Esophagus muscularis mucosa (tissue), 4 donors: ENCODE measurements at places on chromosomes 5 and 9. TPM values are rescaled to one million over a fixed set of nuclear protein-coding genes. Genes with fewer than 3 reads are reported as not detected.

DNA sequence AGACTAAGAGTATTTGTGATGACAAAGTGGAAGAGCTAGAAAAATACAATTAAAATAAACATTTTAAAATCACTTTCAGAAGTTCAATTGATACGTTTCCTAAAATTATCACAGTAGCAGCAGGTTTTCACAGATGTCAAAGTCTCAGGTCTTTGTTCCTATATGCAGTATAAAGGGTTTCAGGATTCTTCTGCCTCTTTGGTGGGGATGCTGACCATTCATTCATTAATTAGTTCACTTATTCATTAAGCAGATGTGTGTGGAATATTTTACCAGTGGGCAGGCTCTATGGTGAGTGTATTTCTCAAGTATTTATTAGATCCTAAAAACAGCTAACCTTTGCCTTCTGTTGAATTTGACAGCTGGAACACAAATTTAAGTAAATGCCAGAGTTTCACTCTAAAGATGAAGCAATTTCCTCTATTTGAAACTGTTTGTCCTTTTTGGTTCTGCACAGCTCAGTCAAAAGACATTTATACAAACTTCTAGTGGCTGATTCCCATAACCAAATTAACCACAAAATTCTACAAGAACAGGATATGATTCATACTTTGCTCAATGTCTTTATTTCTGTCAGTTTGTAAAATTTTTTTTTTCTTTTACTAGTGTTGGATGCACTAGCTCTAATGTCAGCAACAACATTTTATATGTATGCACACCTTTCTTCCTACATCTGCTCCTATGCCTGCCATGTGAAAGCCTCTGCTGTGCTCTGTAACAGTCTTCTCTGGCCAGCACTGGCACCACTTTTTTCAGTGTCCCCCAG lies 75.9 kb upstream of the PRR16 start:
- no peaks in the 10 kb centered on the region for H3K36me3 ChIP-seq
- DNase-seq: no peak
- H3K27me3 ChIP-seq: no peaks in the 10 kb centered on the region
- H3K27ac ChIP-seq: peak overlapping the region; percentile 18
- H3K4me3 ChIP-seq: no peak overlapping the region
- peaks cover 15% of the 10 kb centered on the region for H3K4me1 ChIP-seq

DNA sequence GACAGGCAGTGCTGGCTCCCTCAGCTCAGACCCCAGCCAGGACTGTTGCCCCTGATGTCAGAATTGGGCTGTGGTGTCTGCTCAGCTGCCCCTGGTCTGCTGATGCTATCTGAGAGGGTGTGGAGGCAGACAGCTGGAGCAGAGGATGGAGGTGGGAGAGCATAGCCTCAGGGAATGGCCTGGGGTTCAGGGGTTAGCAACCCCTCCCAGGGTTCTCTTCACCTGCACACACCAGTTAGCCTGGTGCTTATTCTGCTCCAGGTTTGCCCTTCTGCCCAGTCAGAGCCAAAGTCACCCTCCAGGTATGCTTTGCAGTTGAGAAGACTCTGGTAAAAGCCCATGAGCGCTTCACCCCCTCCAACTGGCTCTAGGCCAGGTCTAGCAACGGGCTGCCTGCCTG lies 109.8 kb downstream of the SAXO1 start:
- peak; percentile 57 for DNase-seq
- H3K4me1 ChIP-seq: peaks cover 32% of the 10 kb centered on the region
- H3K36me3 ChIP-seq: no peaks in the 10 kb centered on the region
- no peak overlapping the region for H3K4me3 ChIP-seq

DNA sequence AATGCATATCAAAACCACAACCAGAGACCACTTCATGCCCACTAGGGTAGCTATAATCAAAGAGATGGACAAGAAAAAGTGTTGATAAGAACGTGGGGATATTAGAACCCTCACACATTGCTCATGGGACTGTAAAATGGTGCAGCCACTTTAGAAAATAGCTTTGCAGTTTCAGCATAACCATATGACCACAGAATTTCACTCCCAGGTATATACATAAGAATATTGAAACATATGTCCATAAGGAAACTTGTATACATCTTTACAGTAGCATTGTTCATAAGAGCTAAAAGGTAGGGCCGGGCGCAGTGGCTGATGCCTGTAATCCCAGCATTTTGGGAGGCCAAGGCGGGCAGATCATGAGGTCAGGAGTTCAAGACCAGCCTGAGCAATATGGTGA lies 56.4 kb downstream of the S1PR3 start:
- no peaks in the 10 kb centered on the region for H3K27me3 ChIP-seq
- H3K4me1 ChIP-seq: peaks cover 7% of the 10 kb centered on the region
- H3K27ac ChIP-seq: no peak overlapping the region
- H3K36me3 ChIP-seq: no peaks in the 10 kb centered on the region
- H3K4me3 ChIP-seq: no peak overlapping the region

GRCh38 chr9:126000731-126001580 lies 253.8 kb downstream of the PBX3 start:
- no peak overlapping the region for H3K27ac ChIP-seq
- no peak for DNase-seq
- H3K27me3 ChIP-seq: no peaks in the 10 kb centered on the region
- no peaks in the 10 kb centered on the region for H3K36me3 ChIP-seq

GRCh38 chr5:142382186-142382585 lies 57.4 kb upstream of the SPRY4 start:
- H3K27me3 ChIP-seq: no peaks in the 10 kb centered on the region
- no peaks in the 10 kb centered on the region for H3K4me1 ChIP-seq
- H3K4me3 ChIP-seq: no peak overlapping the region
- DNase-seq: no peak
- no peaks in the 10 kb centered on the region for H3K36me3 ChIP-seq

- peaks cover 7% of the 10 kb centered on the region for H3K27me3 ChIP-seq
- H3K36me3 ChIP-seq: no peaks in the 10 kb centered on the region
- no peak overlapping the region for H3K4me3 ChIP-seq
- DNase-seq: peak; percentile 55
- no peak overlapping the region for H3K27ac ChIP-seq
Observed at GRCh38 chr5:34475249-34475966, 180.7 kb upstream of the RAI14 start.

DNA sequence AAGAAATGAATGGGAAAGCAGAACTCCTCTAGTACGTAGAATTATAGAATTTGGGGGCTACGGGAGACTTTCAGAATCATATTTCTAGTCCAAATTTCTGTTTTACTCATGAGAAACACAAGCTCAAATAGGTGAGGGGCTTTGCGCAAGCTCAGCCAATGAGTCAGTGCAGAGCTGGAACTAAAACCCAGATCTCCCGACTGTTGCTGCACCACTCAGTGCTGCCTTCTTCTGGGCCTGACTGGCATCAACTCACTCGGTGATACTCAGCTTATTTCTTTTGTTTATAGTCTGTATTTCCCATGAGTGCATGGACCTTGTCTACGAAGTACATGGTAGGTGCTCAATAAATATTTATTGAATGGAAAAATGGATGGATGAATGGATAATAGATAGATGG lies 280.2 kb downstream of the CDK5RAP2 start:
- peak; percentile 60 for DNase-seq
- no peaks in the 10 kb centered on the region for H3K27me3 ChIP-seq
- H3K4me1 ChIP-seq: no peaks in the 10 kb centered on the region
- H3K36me3 ChIP-seq: no peaks in the 10 kb centered on the region

The EGFLAM gene
- 6.6 TPM for total RNA-seq

The TAL2 gene
- not detected for total RNA-seq
